Astrocyte (in vitro differentiated cells and primary cell): ENCODE measurements at places on chromosomes 6 and 20.

DNA sequence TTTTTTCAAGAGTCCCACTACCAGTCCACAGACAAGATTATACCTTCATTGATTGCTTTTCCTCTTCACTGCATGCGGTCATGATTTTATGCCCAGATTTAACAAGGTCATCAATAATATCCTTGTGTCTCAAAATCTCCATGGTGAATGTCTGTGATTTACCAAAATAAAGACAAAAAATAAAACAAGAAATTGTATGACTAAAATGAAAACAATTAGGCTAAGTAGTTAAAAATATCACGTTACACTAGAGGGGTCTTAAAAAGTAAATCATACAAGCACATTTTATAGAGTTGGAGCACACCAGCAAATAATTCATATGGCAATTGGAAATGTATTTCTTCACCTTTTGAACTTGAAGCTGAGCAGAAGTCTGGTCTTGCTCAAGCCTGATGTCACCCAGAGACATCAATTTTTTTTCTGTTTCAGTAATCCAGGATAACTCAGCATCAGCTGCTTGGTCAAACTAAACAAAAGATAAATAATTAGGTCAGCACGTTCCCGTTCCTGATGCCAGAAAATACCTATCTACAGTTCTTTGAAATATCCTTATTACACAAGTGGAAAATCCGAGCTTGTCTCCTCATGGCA is 125.4 kb downstream of the DST start:
- no peak for DNase-seq
- peaks cover 32% of the 10 kb centered on the region for H3K36me3 ChIP-seq
- no peak overlapping the region for H3K4me3 ChIP-seq
- H3K27me3 ChIP-seq = no peaks in the 10 kb centered on the region

DNA sequence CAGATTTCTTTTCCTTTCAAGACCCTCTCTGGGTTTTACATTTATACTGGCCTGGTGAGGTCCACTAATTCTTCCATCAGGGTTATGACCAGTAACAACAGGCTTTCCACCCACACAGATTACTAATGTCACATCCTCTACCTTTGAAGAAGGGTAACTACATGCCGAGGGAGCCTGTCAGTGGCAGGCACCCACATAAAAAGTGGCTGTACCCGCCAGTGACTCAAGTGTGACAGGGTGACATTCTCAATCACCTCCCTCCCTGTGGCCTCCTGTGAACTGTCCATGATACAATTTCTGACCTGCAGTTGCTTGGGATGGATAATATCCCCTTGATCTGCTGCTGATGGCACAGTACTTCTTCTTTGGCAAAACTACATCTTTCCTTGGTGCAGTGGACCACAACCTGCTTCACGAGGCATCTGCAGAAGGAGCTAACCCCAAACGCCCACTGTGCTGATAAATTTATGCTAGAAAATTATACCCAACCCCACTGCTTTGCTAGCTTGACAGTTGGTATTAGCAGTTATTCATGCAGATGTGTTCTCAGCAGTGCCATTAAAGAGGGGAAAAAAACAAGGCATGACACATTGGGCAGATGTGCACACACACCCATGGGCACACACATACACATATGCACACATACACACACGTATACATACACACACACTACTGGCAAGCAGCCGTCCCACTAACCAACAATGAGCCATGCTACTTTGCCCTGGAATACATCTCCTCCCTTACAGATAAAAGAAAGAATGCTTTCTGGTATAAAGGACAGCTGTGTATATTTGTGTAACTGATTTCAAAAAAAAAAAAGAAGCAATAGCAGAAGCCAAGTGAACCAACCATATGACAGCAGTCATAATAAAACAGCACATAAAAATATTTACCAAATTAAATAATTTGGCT is 20.8 kb downstream of the GFOD1 start:
- DNase-seq = no peak
- no peaks in the 10 kb centered on the region for H3K36me3 ChIP-seq
- no peak overlapping the region for H3K4me3 ChIP-seq
- H3K27ac ChIP-seq = no peak overlapping the region
- H3K27me3 ChIP-seq = no peaks in the 10 kb centered on the region

DNA sequence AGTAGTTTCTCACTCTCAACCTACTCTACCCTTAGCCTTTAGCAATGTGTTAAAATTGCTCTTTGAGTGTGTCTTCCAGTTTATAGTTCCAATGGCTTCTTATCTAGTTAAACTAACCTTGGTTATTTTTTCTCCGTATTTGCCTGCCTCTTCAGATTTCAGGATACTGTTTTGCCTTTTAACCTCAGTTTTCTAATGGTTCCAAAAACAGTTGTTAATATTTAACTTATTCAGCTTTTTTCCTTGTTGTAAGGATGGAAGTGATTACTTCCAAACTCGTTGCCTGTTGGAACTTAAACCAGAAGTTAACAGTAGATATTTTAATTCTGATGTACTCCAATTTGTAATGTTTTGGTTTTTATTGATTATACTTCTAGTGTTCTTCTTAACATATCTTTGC is 1574.9 kb downstream of the HACE1 start:
- DNase-seq = no peak
- no peaks in the 10 kb centered on the region for H3K36me3 ChIP-seq
- no peak overlapping the region for H3K4me3 ChIP-seq
- no peak overlapping the region for H3K27ac ChIP-seq

- peaks cover 41% of the 10 kb centered on the region for H3K4me1 ChIP-seq
- H3K36me3 ChIP-seq = no peaks in the 10 kb centered on the region
- H3K4me3 ChIP-seq = no peak overlapping the region
- H3K27me3 ChIP-seq = no peaks in the 10 kb centered on the region
- DNase-seq = peak; percentile 79
- peak overlapping the region; percentile 2 for H3K27ac ChIP-seq
These were observed 222.6 kb upstream of the MARCKS start for GRCh38 chr6:113634352-113635163.

- no peak overlapping the region for H3K4me3 ChIP-seq
- H3K27me3 ChIP-seq = no peaks in the 10 kb centered on the region
- H3K36me3 ChIP-seq = no peaks in the 10 kb centered on the region
- no peaks in the 10 kb centered on the region for H3K4me1 ChIP-seq
These were observed 152.5 kb downstream of the IBTK start for GRCh38 chr6:82095091-82095490.

DNA sequence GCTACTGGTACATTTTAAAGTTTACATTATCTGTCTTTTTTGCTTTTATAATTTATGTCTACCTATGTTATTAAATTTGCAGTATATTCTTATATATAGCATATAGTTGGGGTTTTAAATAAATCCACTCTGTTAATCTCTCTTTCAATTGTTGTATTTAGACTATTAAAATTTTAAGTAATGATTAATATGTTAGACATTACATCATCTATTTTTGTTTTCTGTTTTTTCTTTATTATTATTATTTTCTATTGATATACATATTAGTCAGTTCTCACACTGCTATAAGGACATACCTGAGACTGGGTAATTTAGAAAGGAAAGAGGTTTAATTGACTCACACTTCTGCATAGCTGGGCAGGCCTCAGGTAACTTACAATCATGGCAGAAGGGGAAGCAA is 1338.2 kb upstream of the GJE1 start:
- H3K27me3 ChIP-seq = no peaks in the 10 kb centered on the region
- no peak overlapping the region for H3K27ac ChIP-seq
- H3K4me3 ChIP-seq = no peak overlapping the region
- H3K36me3 ChIP-seq = no peaks in the 10 kb centered on the region

DNA sequence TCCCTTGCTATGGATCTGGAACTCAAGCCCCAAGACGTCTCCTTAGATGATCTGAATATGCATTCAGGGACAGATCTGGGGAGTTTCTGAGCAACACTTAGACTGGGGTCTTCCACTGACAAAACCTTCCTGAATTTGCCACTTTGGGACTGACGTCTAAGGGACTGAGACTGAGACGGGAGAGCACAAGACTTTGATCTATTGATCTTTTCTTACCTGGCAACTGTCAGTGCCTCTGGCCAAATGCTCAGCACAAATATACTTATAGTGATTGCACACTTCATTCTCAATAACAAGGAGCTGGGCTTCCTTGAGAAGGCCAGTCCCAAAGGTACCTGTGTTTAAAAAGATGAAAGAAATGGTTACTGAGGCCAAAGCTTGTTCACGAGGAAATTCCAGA is 131.8 kb downstream of the LPA start:
- no peak overlapping the region for H3K4me3 ChIP-seq
- DNase-seq = no peak
- H3K36me3 ChIP-seq = no peaks in the 10 kb centered on the region
- H3K4me1 ChIP-seq = no peaks in the 10 kb centered on the region

GRCh38 chr6:101818051-101818450 is 424.5 kb downstream of the GRIK2 start:
- H3K27ac ChIP-seq = no peak overlapping the region
- no peaks in the 10 kb centered on the region for H3K27me3 ChIP-seq
- H3K4me1 ChIP-seq = no peaks in the 10 kb centered on the region
- peak overlapping the region; percentile 38 for H3K4me3 ChIP-seq
- H3K36me3 ChIP-seq = no peaks in the 10 kb centered on the region
- DNase-seq = peak; percentile 52

DNA sequence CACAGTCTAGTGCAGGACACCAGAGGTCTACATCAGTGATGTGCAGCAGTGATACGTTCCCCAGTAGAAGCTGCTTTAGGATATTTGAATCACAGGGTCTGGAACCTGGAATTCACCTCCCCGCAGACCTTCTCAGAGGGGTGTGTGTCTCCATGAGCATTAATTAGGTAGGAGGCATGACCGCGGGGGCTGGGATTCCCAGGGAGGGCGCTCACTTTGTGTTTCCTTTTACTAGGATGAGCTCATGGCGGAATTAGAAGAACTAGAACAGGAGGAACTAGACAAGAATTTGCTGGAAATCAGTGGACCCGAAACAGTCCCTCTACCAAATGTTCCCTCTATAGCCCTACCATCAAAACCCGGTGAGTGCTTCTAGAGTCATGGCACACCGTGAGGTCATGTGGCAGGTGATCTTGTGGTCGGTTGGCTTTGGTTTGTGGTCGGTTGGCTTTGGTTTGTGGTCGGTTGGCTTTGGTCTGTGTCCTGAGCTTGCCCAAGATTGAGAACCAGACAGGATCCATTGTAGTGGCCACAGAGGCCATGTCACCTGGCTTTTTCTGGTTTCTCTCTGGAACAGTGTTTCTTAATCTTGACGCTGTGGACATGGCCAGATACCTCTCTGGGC is 40.8 kb downstream of the CHMP4B start:
- H3K4me1 ChIP-seq = no peaks in the 10 kb centered on the region
- H3K27ac ChIP-seq = no peak overlapping the region
- DNase-seq = no peak
- H3K4me3 ChIP-seq = no peak overlapping the region
- H3K36me3 ChIP-seq = peaks cover 31% of the 10 kb centered on the region
- no peaks in the 10 kb centered on the region for H3K27me3 ChIP-seq

GRCh38 chr20:58629215-58629580 is 21.9 kb upstream of the STX16 start:
- DNase-seq = no peak
- no peak overlapping the region for H3K27ac ChIP-seq
- peaks cover 26% of the 10 kb centered on the region for H3K4me1 ChIP-seq
- no peaks in the 10 kb centered on the region for H3K36me3 ChIP-seq

DNA sequence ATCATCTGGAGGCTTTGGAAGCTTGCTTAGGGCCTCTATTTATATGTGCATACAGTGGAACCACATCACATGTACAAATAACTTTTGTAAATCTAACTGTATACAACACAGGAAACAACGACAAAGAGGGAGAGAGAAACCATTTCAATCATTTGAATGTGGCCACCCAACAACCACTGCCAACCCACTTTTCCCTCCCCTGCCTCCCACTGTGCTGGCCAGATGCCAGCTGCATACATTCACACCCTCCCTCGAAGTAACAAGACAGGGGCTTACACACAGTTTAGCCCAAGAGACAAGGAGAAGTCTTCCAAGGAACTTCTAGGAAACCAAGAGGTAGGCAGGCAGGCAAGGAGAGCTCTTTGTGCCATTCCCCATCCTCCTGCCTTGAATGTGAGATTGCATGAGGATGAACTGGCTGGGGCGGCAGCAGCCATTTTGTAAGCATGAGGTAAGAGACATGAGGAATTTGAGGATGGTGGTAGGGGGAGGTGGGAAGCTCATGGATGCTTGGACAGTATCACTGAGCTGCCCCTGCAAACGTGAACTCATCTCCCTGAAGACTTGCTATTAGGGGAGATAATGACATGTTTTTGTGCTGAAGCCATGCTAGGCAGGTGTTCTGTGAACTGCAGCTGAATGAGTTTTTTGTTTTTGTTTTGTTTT is 18.2 kb downstream of the BMP7 start:
- no peak for DNase-seq
- peaks cover 2% of the 10 kb centered on the region for H3K27me3 ChIP-seq
- H3K4me1 ChIP-seq = peaks cover 8% of the 10 kb centered on the region
- no peak overlapping the region for H3K27ac ChIP-seq
- no peaks in the 10 kb centered on the region for H3K36me3 ChIP-seq

DNA sequence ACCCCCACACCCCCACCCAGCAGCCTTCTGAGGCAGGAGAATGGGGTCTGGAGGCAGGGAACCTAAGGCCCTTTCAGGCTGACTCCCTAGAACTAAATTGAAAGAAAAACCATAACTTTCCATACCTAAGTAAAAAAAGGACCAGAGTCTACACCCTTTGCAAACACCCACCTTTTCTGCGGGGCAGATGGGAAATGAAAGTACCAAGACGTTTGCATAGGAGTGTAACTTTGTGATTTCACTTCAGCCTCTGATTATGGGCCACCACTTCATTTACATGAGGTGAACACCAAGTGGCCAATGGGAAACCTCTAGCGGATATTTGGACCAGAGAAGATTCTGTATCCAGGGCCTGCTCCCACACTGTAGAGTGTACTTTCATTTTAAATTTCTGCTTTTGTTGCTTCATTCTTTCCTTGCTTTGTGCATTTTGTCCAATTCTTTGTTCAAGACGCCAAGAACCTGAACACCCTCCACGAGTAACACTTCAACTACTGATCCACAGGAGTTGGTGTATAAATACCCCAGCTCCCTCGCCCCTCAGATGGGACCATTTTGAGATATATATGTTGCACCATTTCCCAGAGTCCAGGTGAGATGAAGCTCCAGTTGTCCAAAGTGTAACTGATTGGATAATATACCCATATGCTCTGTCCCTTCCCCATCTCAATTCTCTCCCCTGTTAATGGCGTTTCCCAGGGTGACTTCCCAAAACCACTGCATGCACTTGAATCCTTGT is 18.9 kb upstream of the SRSF6 start:
- H3K27ac ChIP-seq = no peak overlapping the region
- no peaks in the 10 kb centered on the region for H3K27me3 ChIP-seq
- no peak overlapping the region for H3K4me3 ChIP-seq
- no peak for DNase-seq

DNA sequence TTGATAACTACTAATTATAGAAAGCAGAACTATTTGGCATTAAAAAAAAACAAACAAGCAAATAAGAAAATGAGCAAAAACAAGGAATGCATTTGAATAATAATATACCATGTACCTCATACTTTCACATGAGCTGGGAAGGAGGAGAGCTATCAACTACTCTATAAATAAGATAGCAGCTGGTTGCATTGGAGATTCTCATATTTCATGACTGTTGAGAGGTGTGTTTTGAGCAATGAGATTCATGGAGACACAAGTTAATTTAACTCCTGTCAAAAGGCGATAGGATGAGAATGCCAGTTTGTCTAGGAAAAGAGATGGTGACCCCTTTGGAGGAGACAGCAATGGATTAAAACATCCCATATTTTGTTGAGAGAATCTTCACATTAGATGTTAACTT is 348.8 kb upstream of the SPTLC3 start:
- no peaks in the 10 kb centered on the region for H3K36me3 ChIP-seq
- no peak overlapping the region for H3K4me3 ChIP-seq
- no peaks in the 10 kb centered on the region for H3K27me3 ChIP-seq
- DNase-seq = no peak

GRCh38 chr6:52288216-52288615 is 3.7 kb upstream of the MCM3 start:
- no peaks in the 10 kb centered on the region for H3K36me3 ChIP-seq
- H3K27ac ChIP-seq = no peak overlapping the region
- no peak overlapping the region for H3K4me3 ChIP-seq
- no peak for DNase-seq
- peaks cover 7% of the 10 kb centered on the region for H3K4me1 ChIP-seq
